Amniotic stem cell (primary cell): ENCODE measurements at places on chromosomes 6 and 20.

DNA sequence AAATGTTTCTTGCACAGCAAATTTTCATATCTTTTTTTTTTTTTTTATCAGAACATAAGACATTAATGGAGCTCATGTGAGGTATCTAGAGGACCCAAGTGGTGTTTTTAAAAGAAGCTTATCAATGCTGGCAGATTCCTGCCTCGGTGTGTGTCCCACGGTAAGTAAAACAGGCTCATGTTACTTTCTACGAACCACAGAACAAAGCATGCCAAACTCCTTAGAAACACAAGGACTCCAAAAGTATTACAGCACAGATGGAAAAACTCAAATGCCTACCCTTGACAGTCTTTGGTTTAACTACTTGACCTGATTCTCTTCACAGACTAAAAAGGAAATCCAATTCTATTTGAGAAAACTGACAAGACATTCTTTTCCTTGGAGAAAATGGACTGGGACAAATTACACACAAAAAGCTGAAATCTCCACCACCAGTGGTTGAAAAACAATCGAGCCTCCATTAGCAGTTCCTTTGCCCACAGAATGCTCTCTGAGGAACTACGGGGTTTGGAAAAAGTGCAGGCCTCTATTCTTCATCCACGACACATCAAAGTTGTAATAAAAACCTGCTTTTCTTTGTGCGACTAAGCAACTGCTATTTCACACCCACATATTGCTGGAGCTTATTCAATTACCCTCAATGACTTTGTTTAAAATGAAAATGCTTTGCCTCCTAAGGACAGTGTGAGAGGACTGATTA is 5.4 kb downstream of the METTL24 start:
- no peak for DNase-seq

GRCh38 chr6:69232911-69233448 is 563.8 kb downstream of the LMBRD1 start:
- DNase-seq: peak; percentile 49

- no peak for DNase-seq
These were observed 122.0 kb upstream of the STMND1 start for GRCh38 chr6:16979677-16980370.

GRCh38 chr6:141969201-141969600 is 163.5 kb upstream of the GJE1 start:
- DNase-seq: no peak

DNA sequence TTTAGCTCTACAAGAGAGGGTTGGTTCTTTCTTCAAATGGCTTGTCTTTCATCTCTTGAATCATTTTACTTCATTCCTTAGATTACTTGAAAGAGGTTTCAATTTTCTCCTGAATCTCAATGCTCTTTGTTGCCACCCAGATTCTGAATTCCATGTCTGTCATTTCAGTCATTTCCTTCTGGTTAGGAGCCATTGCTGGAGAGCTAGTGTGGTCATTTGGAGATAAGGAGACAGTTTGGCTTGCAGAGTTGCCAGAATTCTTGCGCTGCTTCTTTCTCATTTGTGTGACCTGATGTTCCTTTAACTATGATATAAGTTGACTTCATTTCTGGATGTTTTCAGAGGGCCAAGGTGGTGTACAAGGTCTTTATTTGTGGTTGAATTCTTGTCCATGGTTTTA is 157.8 kb downstream of the SLC22A3 start:
- no peak for DNase-seq

DNA sequence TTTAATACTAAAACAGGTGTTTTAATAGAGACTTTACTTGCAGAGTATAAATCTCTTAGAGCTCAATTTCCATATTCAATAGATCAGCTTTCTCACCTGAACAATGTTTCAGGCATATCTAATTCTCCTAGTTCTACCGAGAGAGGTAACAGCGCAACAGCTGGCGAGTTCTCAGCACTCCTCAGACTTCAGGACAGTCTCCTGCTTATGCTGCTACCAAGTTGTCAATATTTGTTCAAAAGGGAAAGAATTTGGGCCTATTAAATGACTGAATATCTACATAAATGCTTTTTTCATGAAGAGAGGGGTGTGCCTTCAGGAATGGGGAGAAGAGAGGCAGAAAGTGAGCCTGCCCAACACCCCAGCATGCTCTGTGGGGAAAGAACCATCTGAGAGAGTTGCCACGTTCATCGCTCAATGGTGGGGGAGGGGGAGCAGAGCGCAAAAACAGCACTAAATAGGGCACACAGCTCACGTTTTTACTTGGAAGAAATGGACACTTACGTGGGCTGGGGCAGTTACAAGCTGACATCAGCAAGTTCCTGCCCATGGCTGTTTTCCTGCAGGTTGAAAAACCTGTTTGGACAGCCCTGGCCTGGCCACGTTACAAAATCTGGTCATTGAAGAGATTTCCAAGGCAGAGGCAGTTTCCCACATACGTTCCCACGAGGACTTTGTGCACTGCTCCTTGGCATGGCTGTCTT is 38.0 kb downstream of the EZR start:
- DNase-seq: no peak

GRCh38 chr20:3815703-3816315 is 4.5 kb upstream of the AP5S1 start:
- no peak for DNase-seq

GRCh38 chr6:90537723-90538258 is 49.1 kb downstream of the MAP3K7 start:
- DNase-seq: no peak

GRCh38 chr6:163323705-163324104 is 90.8 kb upstream of the QKI start:
- DNase-seq: no peak

- DNase-seq: no peak
These were observed 44.8 kb upstream of the BCLAF1 start for GRCh38 chr6:136334465-136334846.

GRCh38 chr6:157763129-157763903 is 59.7 kb upstream of the SNX9 start:
- peak; percentile 67 for DNase-seq

GRCh38 chr6:29211488-29211887 is 40.8 kb downstream of the OR2J2 start:
- no peak for DNase-seq

- no peak for DNase-seq
These were observed 42.8 kb upstream of the GLP1R start for GRCh38 chr6:39005774-39006173.

DNA sequence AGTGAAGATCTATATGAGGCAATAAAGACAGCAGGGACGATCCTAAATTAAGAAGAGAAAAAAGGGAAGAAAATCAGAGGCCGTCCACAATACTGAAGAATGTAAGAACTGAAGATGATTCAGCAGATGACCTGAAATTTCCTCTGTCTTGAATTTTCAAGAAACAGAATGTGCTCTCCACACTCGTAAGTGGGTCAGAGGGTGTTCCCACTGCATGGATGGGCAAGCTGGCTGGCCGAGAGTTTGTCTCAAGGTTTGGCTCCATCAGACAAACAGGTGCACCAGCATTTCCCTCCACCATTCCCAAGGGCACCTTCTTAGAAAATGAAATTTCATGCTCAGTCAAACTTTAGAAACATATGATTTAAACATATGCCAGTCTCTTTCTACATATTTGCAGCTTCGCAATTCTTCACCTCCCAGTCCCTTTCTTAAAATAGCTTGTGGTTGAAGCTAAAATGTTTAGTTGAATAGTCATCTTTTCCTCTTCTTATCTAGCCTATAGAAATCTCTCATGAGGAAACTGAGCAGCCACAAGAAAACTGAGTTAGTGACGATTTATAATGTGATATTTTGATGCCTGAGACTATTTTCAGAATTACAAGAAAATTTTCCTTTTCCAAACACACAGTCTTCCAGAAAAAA is 576.4 kb downstream of the PRKN start:
- no peak for DNase-seq

GRCh38 chr6:136677344-136677743 is 114.9 kb downstream of the MAP3K5 start:
- DNase-seq: no peak

DNA sequence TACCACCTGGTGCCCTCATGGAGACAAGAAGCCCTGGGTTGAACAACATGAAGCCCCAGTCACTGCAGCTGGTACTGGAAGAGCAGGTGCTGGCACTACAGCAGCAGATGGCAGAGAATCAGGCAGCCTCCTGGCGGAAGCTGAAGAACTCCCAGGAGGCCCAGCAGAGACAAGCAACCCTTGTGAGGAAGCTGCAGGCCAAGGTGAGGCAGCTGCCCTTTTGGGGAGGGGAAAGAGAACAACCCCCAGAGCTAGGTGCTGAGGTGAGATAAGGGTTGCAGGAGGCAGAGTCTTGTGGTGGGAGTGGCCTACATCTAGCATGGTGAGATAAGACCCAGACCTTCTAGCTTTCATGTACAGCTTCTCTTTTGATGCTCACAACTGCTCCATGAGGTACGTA is 7.0 kb downstream of the CEP250 start:
- no peak for DNase-seq

DNA sequence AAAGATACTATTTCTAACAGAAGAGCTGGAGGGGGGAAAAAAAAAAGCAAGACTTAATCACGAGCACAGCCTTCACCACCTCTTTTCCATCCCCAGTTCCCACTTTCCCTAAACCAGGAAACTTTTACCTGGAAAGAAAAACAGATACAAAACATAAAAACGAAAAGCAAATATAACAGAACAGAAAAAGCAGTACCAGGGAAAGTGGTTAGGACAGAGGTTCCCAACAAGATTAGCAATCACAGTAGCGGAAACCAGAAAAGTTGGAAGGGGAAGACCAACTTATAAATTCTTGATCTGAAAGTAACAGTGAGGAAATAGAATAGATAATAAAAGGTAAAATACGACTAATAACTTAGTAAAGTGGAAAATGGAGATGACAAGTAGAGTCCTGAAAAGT is 1.2 kb downstream of the DDX39B start:
- DNase-seq: no peak

DNA sequence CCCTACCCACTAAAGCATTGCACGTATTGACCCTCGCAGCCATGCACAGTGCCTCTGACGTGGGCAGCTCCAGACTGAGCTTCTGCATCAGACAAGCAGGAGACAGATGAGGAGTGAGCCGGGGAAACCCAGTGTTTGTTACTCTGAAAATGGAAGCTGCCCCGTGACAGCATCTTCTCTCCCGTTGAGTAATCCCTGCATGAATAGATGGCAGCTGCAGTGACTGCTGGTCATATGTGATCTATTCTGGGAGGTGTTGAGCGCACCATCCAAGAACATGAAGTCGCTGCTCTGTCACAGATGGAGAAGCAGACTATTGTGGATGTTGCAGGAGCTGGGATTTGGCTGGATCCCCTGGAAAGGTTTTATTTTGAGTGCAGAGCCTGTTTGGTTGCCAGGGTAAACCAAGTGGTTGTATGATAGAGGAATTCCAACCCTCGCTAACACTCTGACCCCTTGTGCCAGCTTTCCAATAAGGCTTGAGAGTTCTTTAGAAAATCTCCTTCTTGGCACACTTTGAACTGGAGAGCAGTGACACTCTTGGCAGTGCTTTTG is 242.2 kb downstream of the NRN1 start:
- no peak for DNase-seq

DNA sequence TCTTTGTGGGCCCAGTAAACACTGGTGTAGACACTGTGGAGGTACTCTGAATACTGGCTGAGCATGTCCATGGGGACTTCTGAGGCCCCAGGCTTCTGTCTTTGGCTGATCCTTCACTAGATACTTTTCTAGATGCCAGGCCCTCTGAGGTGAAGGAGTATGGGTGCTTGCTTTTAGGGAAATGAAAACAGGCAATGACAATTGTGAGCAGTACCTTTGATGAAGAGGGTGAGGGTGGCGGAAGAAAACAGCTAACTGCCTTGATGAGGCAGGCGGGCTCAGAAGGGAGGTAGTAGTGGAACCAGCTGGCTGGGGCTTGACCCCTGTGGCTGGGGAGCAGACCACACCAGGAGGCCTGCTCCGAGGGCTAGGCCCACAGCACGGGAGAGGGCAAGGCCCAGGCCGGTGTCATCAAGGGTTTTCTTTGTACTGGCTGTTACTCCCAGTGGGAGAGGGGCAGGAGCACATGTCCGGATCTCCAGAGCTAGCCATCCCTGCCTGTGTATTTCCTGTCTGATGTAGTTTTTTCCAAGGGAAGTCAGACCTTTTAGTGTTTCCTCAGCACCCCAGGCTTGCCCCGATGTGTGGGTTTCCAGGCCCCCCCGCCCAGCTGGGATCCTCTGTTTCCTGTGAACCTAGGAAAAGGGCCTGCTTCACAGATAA is 3.9 kb downstream of the PLCG1 start:
- DNase-seq: no peak

DNA sequence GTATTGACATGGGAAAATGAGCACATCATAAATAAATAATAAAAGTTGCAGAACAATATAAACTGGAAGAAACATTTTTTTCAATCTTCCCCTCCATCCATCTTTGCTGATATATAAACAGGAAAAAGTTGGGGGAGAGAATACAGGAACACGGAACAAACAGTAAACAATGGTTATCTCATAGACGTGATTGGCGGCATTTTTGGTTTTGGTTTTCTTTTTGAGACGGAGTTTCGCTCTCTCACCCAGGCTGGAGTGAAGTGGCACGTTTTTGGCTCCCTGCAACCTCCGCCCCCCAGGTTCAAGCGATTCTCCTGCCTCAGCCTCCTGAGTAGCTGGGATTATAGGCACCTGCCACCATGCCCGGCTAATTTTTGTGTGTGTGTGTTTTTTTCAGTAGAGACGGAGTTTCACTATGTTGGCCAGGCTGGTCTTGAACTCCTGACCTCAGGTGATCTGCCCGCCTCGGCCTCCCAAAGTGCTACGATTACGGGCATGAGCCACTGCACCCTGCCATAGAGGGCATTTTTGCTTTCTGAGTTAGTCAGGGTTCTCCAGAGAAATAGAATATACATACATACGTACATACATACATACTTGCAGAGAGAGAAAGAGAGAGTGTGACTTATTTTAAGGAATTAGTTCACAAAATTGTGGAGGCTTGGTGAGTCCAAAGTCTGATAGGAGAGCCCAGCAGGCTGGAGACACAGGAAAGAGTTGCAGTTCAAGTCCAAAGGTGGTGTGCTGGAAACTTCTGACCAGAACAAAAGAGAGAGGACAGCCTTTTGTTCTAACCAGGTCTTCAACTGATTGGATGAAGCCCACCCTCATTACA is 22.6 kb downstream of the GNL1 start:
- DNase-seq: no peak
